ENCODE measurements at places on chromosomes 7 and 10.
A peak's percentile ranks its signal among the peaks of the same experiment; 100 is the strongest.

DNA sequence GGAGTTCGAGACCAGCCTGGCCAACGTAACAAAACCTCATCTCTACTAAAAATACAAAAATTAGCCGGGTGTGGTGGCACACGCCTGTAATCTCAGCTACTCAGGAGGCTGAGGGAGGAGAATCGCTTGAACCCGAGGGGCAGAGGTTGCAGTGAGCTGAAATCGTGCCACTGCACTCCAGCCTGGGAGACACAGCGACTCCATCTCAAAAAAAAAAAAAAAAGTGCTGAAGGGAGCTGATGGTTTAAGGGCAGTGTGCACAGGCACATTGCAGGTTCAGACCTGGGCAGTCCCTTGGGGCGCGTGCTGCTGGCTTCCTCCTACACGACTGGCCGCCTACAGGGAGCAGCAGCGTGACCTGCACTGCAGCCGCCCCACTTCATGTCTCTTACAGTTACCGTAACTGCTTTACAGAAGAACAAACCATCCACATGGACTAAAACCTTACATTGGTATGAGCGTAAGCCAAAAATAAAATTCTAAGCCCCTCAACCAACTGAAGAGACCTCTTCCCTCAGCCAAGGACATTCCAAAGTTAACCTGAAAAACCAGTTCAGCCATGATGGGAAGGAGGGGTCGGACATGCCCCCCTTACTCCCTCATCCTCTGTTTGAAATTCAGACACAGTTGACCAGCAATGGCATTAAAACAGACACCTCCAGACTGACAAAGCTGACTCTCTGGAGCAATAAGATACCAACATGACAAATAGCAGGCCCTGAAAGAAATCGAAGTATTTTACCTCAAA, 262.2 kb downstream of the ZMYND11 start:
- no peak for DNase-seq

GRCh38 chr10:4809156-4809555, 16.9 kb upstream of the AKR1E2 start:
- DNase-seq = no peak

GRCh38 chr7:86574006-86574405, 69.7 kb upstream of the GRM3 start:
- no peak for DNase-seq

DNA sequence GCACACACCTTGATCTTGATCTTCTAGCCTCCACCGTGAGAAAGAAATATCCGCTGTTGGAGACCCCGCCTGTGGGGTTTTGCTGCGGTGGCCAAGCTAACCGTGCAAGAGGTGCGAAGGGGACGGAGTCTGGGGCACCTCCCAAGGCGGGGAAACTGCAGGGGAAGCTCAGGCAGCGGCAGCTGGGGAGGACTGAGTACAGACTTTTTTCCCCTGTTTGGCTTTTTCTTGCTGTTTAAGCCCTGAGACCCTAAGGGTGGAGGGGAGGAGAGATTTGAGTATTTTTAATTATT, 108.0 kb downstream of the DNAJB6 start:
- DNase-seq = no peak

GRCh38 chr7:32070406-32071360, at the start of gene PDE1C:
Gene PDE1C (minus strand): TSS chr7:32070407.
- no peak for DNase-seq

- no peak for DNase-seq
Observed at GRCh38 chr10:124825702-124826101, 24.1 kb downstream of the ABRAXAS2 start.

DNA sequence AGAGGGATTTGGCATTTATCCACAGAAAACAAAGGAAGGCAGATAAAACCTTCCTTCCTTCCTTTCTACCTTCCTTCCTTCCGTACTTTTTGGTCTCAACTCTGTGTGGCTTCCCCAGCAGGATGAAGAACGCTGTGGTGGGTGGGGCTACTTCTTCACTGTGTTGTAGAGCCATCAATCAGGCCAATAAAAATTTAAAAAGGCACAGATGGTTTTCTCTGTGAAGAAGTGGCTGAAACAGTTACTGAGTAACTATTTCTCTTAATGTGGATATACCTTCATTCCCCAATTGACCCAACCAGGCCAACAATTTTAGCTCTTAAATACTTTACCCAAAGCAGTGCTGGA, 75.8 kb downstream of the ZNF92 start:
- DNase-seq = no peak

DNA sequence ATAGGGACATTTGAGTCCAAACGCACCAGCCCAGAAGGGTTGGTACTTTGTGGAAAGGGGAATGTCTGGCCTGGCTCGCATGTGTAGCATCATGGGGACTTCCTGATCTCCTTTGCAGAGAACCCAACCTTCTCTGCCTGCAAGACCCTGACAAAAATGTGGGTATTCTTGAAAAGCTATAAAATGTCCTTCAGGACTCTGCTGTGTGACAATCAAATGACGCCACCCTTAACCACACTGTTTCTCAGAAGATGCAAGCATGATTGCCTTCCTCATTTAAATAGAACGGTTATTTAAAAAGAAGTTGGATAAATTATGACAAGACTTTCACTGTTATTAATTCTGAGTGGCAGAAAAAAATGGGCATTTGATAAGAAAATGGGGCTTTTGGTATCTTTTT, 15.1 kb upstream of the GPR15LG start:
- DNase-seq = no peak

DNA sequence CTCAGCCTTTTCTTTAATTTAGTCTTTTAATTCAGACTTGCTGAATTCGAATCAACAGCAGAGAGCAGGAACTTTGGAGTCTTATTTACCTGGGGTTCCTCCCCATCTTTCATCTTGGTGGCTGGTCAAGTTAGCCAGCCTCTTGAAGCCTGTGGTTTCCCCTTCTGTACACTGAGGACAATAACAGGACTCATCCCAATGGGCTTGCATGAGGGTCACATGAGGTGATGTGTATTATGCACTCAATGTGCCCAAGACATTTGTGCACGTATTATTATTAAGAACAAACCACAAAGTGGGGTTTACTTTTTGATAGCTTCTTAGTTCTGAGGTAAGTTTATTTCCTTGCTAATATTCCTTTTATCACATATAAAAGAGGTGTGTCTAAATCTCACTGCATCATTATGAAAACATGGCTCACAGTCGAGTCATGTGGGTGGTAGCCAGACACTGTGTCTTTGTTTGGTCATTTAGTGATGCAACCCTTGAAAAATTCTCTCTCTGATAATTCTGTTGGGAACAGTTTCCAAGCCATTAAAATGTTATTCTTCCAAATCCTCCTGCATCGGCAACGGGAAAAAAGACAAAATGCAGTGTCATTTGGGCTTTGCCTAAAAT, 86.5 kb upstream of the GRB10 start:
- DNase-seq = no peak

GRCh38 chr7:147915781-147916180, 674.8 kb upstream of the C7orf33 start:
- DNase-seq = no peak

- no peak for DNase-seq
Observed at GRCh38 chr7:29398011-29398410, 165.6 kb upstream of the PRR15 start.

- DNase-seq = no peak
Observed at GRCh38 chr7:1377111-1377909, 82.0 kb downstream of the MICALL2 start.

- no peak for DNase-seq
Observed at GRCh38 chr7:18330548-18330947, 165.0 kb upstream of the HDAC9 start.

- DNase-seq = no peak
Observed at GRCh38 chr7:130356121-130356875, 11.7 kb downstream of the CPA5 start.

- DNase-seq = no peak
Observed at GRCh38 chr7:20327055-20327454, 3.6 kb upstream of the ITGB8 start.

- no peak for DNase-seq
Observed at GRCh38 chr10:543862-544822, 145.3 kb downstream of the DIP2C start.

GRCh38 chr7:27602766-27603165, 59.9 kb downstream of the HIBADH start:
- no peak for DNase-seq

DNA sequence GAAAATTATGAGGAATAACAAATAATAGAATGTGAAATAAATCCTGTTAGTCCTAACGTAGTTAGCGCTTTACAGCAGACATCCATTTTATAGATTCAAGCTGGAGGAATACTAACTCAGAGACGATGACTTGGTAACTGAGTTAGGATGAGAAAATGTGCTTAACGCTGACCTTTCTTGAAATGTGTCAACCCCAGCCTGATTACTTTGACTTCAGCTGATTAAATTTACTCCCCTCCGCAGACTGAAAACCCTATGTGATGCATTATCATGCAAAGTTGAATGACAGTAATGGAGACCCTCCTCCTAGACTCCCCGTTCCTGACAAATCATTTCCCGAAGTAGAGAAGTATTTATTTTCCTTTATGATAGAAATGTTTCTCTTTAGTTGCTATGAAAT, 54.5 kb downstream of the WDFY4 start:
- no peak for DNase-seq

GRCh38 chr10:79437111-79437814, 8.2 kb downstream of the ZCCHC24 start:
- DNase-seq = no peak

DNA sequence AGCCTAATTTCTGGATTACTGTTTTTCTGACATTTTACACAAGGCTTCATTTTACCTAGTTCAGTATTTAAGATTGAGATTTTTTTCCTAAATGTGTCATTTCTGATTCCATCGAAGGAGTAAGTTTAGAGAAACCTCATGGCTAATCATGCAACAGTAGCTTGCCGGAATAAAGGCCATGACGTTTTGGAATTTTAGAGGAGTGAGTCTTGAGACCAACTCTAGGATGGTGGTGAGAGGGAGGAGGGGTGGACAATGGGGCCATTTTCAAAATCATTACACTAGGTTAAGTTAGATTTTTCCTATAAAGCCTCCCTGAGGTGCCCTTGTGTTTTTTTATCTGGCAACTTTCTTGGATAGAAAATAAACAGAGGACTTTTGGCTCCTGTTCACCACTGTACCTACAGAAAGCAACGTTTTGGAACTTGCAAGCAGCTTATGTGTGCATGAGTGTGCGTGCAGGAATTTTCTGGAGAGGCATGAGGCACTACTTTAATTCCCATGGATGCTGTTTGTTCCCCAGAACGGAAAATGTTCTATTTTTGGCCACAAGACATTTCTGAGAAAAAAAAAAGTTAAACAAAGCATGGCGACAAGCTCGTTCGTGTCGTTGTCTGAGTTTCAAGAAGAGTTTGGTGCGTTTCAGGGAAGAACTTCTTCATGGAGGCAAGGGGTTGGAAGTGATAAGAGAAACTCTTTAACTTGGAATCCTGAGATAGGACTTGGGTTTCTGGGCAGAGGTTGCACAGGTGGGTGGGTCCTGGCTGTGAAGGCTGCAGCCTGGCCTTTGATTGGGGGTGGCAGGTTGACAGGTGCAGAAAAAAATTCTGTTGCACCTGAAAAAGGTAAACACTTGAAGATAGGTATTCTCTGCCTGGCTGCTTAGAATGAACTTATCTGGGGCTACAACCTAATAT, 178.1 kb downstream of the PTEN start:
- DNase-seq = no peak

- DNase-seq = no peak
Observed at GRCh38 chr10:122782911-122783310, 62.7 kb downstream of the CUZD1 start.

DNA sequence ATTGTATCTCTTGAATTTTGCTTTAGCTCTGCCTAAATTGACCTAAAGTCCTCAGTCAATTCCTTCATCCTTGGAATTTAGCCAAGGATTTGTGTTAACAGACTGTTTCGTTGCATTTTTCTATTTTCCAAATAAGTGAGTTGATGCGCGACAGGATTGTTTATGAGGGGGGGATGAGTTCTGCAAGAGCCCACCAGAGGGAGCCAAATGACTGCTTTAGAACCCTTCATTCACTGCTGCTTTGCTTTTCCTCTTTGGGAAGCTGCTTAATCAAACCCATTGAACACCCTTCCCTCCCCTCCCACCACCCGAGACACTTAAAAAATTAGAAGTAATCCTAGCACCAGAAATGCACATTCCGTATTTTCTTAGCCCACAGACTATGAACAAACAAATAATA, 33.7 kb upstream of the PTF1A start:
- DNase-seq = peak; percentile 35

- no peak for DNase-seq
Observed at GRCh38 chr10:13165177-13165576, 3.8 kb downstream of the MCM10 start.

DNA sequence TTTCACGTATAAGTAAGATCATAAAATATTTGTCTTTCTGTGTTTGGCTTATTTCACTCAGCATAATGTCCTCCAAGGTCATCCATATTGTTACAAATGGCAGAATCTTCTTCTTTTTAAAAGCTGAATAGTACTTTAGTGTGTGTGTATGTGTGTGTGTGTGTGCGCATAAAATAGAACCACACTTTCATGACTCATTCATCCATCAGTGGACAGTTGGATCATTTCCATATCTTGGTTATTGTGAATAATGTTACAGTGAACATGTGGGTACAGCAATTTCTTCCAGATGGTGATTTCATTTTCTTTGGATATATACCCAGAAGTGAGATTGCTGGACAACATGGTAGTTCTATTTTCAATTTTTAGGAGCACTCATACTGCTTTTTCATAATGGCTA, 622.4 kb downstream of the NRG3 start:
- DNase-seq = no peak

DNA sequence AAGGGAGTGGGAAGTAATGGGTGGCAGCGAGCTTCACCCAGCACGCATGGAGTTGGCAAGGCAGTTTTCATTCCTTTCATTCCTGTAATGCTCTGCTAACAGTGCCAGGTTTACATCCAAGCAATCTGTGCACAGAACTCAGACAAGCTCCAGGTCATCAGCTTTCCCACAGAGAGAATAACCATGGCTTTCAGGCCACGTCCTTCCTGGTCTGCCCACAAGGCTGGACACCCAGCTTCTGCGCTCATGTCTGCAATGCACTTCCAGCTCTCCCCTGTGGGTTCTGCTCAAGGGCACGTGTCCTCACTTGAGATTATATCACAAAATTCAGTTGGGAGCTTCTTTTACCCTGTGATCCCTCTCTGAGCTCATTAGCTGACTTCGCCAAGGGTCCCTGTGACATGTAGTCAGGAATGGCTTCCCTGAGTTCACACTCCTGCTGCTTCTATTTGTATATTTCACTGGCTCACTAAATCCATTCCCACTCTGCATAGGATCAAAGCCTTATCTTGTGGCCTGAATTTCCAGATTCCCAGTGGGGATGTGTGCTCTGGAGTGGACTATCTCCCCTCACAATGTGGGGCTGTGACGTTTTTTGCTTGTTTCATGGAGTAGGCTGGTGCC, 18.6 kb downstream of the AKR1C2 start:
- no peak for DNase-seq

All from stimulated activated CD4-positive, alpha-beta T cell treated with anti-CD3 and anti-CD28 coated beads, Interleukin-4, amount 100 ng/mL, for 1 hour (primary cell).